ENCODE measurements at places on chromosomes 1 and 21. TPM values are rescaled to one million over a fixed set of nuclear protein-coding genes. Genes with fewer than 3 reads are reported as not detected.

The PBXIP1 gene
- 59.0 TPM for total RNA-seq

The CA6 gene
- 9.5 TPM for total RNA-seq

GRCh38 chr1:113870778-113871177 is 734 bp downstream of the PTPN22 start:
- DNase-seq, result no peak

The SYCP1 gene
- total RNA-seq, result not detected

DNA sequence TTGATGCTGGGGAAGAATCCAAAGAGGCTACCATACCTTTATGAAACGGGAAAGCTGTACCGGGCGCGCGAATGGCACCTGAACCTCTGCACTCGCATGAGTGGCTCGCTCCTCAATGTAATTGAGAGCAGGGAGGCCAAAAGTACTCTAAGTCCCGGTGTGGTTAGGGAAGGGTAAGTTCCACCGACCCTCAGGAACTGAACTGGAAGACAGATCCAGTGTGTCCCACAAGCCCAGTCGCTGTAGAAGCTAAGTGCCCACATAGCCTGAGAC is 1.0 kb downstream of the GATAD2B start:
- no peak for DNase-seq

All from suprapubic skin (tissue), 4 donors.